ENCODE measurements at places on chromosomes 2 and 18.

- DNase-seq = no peak
Observed at GRCh38 chr2:11270891-11271290, 73.5 kb downstream of the ROCK2 start.

- no peak for DNase-seq
Observed at GRCh38 chr2:229654437-229654836, 59.9 kb downstream of the DNER start.

DNA sequence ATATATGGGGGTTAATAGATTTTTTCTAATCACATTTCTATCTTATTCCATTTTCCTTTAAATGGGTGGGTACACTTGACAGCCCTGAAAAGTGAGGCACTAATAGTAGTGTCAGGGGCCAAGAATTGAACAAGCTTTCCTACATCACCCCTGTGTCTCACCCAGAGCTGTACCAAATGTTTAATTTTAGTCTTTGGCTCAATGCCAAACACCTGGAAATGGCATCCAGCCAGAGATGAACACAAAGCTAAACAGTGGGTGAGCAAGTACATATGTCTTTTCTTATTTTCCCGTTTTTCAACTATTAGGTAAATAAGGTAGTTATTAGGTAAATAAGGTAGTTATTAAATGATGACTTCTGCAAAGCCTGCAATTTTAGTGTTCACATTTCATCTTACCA lies 276.3 kb upstream of the ERBB4 start:
- DNase-seq = no peak

- no peak for DNase-seq
Observed at GRCh38 chr2:57881998-57882888, 164.4 kb upstream of the VRK2 start.

DNA sequence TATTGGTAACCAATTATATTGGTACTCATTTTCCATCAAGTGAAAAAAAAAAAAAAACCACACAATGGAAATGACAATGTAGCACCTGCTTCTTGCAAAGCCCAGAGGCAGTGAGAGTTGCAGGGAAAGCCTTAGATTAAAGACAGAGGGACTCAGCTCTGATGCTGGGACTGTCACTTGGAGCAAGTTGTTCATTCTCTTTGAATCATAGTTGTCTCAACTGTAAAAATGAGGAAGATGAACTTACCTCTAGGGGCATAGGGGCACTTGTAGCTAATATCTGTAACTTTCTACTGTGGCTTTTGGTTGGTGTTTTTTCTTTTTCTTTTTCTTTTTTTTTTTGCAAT lies 81.4 kb upstream of the LPIN2 start:
- DNase-seq = no peak

DNA sequence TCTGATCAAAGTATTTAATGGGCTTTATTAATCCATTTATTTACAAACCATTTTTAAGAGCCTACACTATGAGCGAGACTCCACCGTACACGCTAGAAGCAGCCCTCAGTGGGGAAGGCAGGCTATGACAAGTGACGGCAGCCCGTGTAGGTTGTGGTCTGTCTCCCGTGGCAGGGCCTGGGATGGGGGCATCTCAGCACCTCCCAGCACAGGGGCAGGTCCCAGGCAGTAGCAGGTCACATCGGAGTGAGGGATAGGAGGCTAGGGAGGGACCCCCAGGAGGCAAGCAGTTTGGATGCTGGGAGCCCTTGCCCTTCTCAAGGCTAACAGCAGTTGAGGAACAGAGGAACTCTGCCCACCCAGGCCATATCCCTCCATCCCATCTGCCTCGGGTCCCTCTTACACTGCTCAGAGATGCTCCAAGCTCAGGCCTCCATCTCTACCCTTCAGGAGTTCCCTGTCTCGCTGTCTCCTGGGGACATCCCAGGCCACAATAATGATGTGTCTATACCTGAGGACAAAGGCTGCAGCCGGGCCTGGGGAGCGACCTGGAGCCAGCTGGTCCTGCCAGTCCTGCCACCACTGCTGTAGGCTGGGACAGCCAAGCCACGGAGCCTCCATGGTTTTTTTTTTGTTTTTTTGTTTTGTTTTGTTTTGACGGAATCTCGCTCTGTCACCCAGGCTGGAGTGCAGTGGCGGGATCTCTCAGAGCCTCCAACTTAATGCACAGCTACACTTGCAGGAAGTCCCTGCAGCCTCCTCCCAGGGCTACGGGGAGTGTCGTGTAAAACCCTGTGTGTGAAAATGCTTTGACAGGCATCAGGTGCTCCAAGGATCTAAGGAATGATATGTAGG lies 92.0 kb downstream of the NDUFA10 start:
- DNase-seq = no peak

- no peak for DNase-seq
Observed at GRCh38 chr2:120262761-120263428, 10.2 kb downstream of the RALB start.

- no peak for DNase-seq
Observed at GRCh38 chr2:159131267-159131913, 155.1 kb downstream of the WDSUB1 start.

- peak; percentile 53 for DNase-seq
Observed at GRCh38 chr2:10668402-10669012, 21.3 kb downstream of the NOL10 start.

DNA sequence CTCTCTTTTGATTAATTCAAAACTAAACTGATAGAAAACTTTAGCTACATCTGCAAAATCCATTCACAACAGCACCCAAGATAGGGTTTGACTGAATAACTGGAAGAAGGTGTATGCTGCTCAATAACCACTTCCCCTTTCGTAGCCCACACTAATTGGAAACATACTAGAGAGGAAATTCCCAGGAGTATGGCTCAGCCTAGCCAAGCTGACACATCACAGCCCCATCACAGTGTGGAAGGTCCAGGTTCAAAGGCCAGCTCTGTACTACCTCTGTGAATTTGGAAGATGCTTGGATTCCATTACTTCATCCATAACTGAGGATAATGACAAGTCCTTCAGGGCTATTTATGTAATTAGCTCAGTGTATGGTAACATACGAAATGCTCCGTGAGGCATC lies 185.4 kb downstream of the FBXO15 start:
- no peak for DNase-seq

GRCh38 chr18:22559414-22560274 lies 141.9 kb upstream of the CTAGE1 start:
- DNase-seq = no peak

GRCh38 chr2:172408143-172408766 lies 19.1 kb upstream of the ITGA6 start:
- no peak for DNase-seq

GRCh38 chr18:61546590-61546989 lies 213.4 kb downstream of the CDH20 start:
- DNase-seq = no peak

- no peak for DNase-seq
Observed at GRCh38 chr2:65999796-66000195, 435.1 kb upstream of the MEIS1 start.

- DNase-seq = no peak
Observed at GRCh38 chr18:73784853-73785252, 362.8 kb downstream of the FBXO15 start.

- no peak for DNase-seq
Observed at GRCh38 chr2:41955316-41956043, 92.3 kb upstream of the PKDCC start.

GRCh38 chr2:9137379-9138150 lies 69.0 kb upstream of the ASAP2 start:
- no peak for DNase-seq

DNA sequence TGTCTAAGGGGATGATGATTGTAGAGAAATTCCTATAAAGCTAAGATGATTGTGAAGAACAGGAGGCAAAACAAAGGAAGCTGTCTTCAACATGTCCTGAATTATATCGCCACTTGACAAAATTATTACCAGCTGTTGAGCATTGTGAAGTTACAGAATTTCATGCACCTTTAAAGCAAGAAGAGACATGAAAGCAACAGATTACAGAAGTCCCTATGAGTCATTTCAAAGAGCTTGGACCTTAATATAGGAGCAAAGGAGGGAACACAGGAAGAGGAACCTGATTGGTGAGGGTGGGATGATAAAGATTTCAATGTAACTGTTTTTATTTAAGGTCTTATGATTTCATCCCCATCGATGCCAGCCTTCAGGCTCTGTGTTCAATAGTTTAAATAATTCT lies 526.9 kb upstream of the HNMT start:
- DNase-seq = no peak

- DNase-seq = no peak
Observed at GRCh38 chr2:27320958-27321543, 1.8 kb downstream of the MPV17 start.

All from central memory CD4-positive, alpha-beta T cell (primary cell).